Activated naive CD8-positive, alpha-beta T cell treated with anti-CD3 and anti-CD28 coated beads, Interleukin-2, amount 10 ng/mL, durations not matched to agents 7 days and 5 days (primary cell): ENCODE measurements at places on chromosomes 16 and 17. TPM values are rescaled to one million over a fixed set of nuclear protein-coding genes. Genes with fewer than 3 reads are reported as not detected.

DNA sequence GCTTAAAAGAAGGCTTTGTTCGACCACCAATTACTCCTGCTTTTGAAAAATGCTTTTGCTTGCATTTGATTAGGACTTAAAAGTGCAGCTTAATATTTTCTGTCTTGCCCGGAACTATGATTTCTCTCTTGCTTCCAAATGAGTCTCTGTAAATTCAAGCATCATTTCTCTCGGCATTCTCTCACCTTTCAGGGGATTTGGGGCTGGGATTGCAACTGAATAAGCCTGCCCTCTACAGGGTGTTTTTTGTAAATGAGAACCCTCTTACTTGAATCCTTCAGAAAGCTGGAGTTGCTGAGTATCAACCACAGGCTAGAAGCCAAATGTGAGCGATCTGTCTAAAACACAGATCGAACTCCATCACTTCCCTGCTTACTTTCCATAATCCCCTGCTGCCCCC is 234.6 kb downstream of the TMEM114 start:
- H3K4me3 ChIP-seq: no peak overlapping the region
- H3K27ac ChIP-seq: no peak overlapping the region
- DNase-seq: no peak

DNA sequence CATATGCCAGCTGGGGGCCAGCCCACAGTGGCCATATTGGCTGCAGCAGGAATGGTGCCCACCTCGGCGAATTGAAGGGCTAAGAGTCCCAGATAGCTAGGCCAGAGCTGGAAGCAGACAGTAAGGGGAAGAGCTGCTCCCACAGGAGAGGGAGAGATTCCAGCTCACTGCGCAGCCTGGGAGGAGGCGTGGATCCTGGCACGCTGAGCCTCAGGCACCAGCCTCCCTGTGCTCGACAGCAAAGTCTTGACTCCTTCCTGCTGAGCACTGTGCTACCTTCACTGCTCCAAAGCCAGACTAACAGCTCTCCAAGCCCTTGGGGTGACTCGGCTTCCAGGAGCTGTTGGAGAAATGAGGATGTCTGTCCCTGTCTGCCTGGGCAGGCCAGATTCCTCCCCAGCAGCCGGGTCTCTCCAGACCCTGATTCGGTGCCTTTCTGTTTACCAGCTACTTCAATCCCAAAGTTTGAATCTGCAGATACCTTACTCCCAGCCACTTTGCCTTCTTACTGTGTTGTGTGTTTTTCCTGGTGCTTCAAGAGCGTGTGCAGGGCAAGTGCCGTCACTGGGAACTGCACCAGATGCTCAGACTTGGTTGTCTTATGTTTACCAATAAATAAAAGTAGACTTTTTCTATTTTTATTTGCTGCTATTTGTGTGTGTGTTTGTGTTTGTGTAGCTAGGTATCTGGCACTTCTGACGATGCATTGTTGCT is 9.1 kb downstream of the CBX2 start:
- H3K4me3 ChIP-seq: no peak overlapping the region
- H3K4me1 ChIP-seq: peaks cover 1% of the 10 kb centered on the region
- H3K27ac ChIP-seq: no peak overlapping the region

DNA sequence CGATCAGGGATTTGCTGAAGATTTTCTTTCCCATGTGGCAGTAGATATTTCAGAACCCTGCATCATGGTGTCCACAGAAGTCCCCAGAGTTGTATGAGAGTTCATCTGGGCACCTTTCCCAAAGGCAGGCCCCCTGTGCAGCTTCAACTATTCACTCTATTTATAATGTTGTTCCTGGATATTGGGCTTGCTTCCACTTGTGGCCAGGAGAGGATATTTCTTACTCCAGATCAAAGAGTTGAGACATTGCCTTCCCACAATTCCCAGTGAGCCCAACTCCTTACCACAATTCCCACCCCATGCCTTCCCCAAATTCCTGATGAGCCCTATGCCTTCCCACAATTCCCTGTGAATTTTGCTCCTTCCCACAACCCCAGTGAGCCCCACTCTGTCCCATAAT is 206.9 kb downstream of the WWOX start:
- no peaks in the 10 kb centered on the region for H3K36me3 ChIP-seq
- no peak overlapping the region for H3K27ac ChIP-seq
- H3K4me3 ChIP-seq: no peak overlapping the region

DNA sequence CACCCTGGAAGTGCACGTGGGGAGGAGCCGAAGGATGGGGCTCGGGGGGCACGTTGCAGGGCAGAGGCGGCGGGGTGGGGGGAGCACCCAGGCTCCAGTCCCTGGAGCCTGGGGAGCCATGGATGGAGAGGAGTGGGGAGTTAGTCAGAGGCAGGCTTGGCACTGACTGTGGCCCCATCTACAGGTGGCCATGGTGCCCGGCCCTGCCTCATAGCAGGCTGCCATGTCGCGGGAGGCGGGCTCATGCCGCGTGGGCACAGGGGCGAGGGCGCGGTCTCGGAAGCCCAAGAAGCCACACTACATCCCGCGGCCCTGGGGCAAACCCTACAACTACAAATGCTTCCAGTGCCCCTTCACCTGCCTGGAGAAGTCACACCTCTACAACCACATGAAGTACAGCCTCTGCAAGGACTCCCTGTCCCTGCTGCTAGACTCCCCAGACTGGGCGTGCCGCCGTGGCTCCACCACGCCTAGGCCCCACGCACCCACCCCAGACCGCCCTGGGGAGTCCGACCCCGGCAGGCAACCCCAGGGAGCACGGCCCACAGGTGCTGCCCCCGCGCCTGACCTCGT is 3.0 kb downstream of the PRR35 start:
- no peak overlapping the region for H3K27ac ChIP-seq
- peaks cover 6% of the 10 kb centered on the region for H3K4me1 ChIP-seq
- no peak for DNase-seq
- peaks cover 9% of the 10 kb centered on the region for H3K27me3 ChIP-seq

DNA sequence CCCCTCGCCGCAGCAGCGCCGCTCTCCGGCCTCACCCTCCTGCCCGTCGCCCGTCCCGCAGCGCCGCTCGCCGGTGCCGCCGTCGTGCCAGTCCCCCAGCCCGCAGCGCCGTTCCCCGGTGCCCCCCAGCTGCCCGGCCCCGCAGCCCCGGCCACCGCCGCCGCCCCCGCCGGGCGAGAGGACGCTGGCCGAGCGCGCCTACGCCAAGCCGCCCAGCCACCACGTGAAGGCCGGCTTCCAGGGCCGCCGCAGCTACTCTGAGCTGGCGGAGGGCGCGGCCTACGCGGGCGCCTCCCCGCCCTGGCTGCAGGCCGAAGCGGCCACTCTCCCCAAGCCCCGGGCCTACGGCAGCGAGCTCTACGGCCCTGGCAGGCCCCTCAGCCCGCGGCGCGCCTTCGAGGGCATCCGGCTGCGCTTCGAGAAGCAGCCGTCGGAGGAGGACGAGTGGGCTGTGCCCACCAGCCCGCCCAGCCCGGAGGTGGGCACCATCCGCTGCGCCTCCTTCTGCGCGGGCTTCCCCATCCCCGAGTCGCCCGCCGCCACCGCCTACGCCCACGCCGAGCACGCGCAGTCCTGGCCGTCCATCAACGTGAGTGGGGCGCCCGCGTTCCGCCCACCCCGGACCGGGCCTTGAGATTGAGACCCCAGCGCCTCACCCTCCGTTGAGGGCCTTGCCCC is 15.0 kb downstream of the TBKBP1 start:
- no peak for DNase-seq
- H3K27me3 ChIP-seq: no peaks in the 10 kb centered on the region
- H3K4me3 ChIP-seq: no peak overlapping the region
- peaks cover 49% of the 10 kb centered on the region for H3K4me1 ChIP-seq
- no peak overlapping the region for H3K27ac ChIP-seq
- H3K36me3 ChIP-seq: no peaks in the 10 kb centered on the region

GRCh38 chr17:14923981-14924380 is 341.1 kb downstream of the PMP22 start:
- no peak for DNase-seq
- no peaks in the 10 kb centered on the region for H3K36me3 ChIP-seq
- peaks cover 7% of the 10 kb centered on the region for H3K27me3 ChIP-seq
- no peak overlapping the region for H3K4me3 ChIP-seq
- no peaks in the 10 kb centered on the region for H3K4me1 ChIP-seq

- H3K27me3 ChIP-seq: peaks cover 12% of the 10 kb centered on the region
- H3K27ac ChIP-seq: peak overlapping the region; percentile 12
- H3K4me3 ChIP-seq: no peak overlapping the region
- DNase-seq: no peak
Measured at GRCh38 chr17:39001703-39002637, 34.8 kb upstream of the FBXO47 start.

DNA sequence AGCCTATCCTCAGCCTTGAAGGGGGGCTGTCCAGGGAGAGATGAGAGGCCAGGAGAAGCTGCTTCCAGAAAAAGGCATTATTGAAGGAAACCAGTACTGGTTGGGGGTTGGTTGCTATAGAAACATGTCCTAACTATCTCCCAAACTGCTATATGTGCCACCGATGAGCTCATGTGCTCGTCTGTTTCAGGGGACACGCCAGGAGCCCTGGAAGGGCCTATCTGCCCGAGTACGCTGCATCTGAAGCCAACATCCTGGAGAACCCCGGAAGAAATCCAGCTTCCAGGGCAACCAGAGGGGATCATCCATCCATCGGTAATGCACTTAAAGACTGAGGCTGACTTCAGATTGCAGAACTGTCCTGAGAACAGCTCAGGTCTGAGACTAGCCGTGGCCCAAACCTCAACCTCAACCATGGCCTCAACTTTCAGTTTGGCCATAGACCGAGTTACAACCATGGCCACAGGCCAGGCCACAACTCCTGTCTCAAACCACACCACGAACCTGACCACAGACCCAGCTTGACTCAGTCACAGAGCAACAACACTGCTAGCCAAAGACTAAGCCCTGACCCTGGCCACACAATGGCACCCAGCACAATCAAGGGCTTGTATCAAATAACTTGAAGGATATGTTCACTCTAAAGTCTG is 10.2 kb downstream of the PITPNM3 start:
- H3K36me3 ChIP-seq: no peaks in the 10 kb centered on the region
- H3K27ac ChIP-seq: no peak overlapping the region
- peaks cover 5% of the 10 kb centered on the region for H3K27me3 ChIP-seq

GRCh38 chr17:2034157-2034556 is 4.2 kb downstream of the DPH1 start:
- H3K4me1 ChIP-seq: peaks cover 5% of the 10 kb centered on the region
- no peaks in the 10 kb centered on the region for H3K36me3 ChIP-seq
- H3K27ac ChIP-seq: no peak overlapping the region
- DNase-seq: no peak
- H3K4me3 ChIP-seq: no peak overlapping the region

DNA sequence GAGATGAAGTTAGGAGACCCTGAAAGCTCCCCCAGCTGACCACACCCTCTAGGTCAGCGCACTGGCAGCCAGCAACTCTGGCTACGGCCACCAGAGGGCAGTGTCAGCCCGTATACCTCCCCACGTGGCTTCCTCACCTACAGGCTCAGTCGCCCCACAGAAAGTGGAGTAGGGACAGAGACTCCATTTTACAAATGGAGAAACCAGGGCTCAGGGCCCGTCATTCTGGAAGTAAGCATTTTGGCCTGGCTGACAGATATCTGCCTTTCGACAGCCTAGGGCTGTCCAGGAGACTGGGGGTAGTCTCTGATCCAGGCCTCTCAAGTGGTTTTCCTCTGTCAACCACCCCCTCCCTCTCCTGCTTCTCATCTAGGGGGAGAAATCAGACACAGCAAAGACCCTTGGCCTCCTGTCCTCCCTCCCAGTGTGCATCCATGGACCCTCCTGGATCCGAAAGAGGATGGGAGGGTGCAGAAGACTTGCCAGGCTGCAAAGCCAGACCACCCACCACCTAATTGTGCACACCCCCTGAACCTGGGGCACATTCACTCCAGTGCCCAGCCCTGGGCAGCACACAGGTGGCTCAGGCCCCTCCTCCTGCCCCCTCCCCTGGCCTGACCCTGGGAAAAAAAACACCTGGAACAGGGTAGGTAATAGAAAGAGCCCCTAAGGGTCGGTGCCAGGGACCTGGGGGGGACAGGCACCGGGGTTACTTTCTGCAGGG is 3.8 kb upstream of the HAP1 start:
- peak; percentile 86 for DNase-seq
- no peak overlapping the region for H3K4me3 ChIP-seq
- no peaks in the 10 kb centered on the region for H3K36me3 ChIP-seq

- no peak overlapping the region for H3K4me3 ChIP-seq
- DNase-seq: no peak
- H3K27me3 ChIP-seq: peaks cover 11% of the 10 kb centered on the region
- no peaks in the 10 kb centered on the region for H3K36me3 ChIP-seq
- H3K27ac ChIP-seq: no peak overlapping the region
Measured at GRCh38 chr16:19135896-19136438, 22.2 kb downstream of the ITPRIPL2 start.

GRCh38 chr16:23858542-23858941 is 22.8 kb downstream of the PRKCB start:
- peaks cover 24% of the 10 kb centered on the region for H3K36me3 ChIP-seq
- DNase-seq: no peak
- H3K4me3 ChIP-seq: no peak overlapping the region
- H3K27me3 ChIP-seq: no peaks in the 10 kb centered on the region

DNA sequence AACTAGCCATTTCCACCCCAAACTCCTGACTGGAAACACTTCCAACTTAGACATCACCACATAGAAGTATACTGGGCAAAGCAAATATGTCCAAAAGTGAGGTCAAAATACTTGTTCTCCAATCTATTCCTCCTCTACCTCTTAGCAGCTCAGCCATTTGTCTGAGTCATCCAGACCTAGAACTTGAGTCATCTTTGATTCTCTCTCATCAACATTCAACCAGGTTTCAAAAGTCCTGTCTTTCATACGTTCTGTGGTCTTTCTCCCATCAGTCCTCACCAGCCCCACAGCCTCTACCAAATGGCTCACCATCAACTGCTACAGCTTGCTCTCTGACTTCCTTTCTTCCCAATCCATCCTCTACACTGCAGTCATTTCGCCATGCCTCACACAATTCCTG is 6.8 kb downstream of the ANKFY1 start:
- no peaks in the 10 kb centered on the region for H3K27me3 ChIP-seq
- peaks cover 56% of the 10 kb centered on the region for H3K36me3 ChIP-seq
- H3K4me1 ChIP-seq: peaks cover 32% of the 10 kb centered on the region

DNA sequence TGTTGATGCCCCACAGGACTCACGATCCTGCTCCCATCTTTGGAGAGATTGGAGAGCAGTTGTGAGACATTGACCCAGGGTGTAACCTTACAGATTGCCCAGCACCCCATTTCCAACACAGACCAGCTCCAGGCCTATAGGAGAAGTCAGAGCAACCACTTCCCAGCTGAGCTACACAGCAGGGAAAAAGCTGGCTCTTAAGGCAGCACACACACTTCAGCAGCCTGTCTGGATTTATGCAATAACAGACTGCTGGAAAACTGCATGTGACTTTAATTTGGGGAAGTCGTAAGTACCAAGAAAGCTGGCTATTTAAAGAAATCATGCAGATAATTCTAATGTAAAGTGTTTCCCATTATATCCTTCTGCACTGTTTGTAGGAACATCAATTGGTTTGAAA is 30.8 kb downstream of the NOG start:
- no peaks in the 10 kb centered on the region for H3K36me3 ChIP-seq
- no peak overlapping the region for H3K4me3 ChIP-seq
- no peak for DNase-seq
- no peaks in the 10 kb centered on the region for H3K4me1 ChIP-seq
- no peak overlapping the region for H3K27ac ChIP-seq

CDH13 gene
- not detected for total RNA-seq

STX1B gene
- 3.5 TPM for total RNA-seq

RAB11FIP4 gene
- total RNA-seq: 42.0 TPM

SHBG gene
- not detected for total RNA-seq

KCNJ18 gene
- total RNA-seq: not detected

CREBBP gene
- 72.9 TPM for total RNA-seq

ENPP7 gene
- total RNA-seq: 0.14 TPM

ALDH3A1 gene
- not detected for total RNA-seq

SNTB2 gene
- 24.1 TPM for total RNA-seq

MMP28 gene
- 0.45 TPM for total RNA-seq

ADGRG1 gene
- total RNA-seq: 5.6 TPM

CD300LG gene
- not detected for total RNA-seq
